ENCODE measurements at places on chromosomes 2 and 18.

GRCh38 chr2:200159829-200160781, 146.4 kb upstream of the SPATS2L start:
- no peak for DNase-seq

DNA sequence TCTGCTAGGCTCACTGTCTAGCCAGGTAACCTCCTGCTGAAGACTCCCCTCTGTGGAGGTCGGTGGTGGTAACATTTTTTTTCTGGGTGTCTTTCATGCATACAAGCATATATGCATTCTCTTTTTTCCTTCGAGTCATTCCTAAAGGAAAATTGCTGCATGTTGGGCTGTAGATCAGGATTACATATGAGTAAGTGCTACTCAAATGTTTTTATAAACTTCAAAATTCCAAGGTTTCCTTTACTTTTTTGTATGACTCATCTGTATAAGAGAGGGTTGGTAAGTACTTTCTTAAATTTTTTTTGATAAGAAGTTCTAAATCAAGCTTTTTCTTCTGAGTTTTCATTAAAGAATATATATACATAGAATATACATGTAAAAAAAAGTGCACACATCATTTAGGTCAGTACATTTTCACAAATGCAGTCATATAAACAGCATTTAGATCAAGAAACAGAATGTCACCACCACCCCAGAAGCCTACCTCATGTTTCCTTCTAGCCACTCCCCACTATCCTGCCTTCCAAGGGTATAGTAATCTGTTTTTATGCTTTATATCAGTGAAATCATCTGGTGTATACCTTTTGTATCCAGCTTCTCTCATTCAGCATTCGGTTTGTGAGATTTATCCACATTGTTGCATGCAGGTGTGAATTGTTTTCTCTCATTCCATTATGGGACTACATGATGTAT, 128.0 kb upstream of the MAP3K20 start:
- DNase-seq, result no peak

DNA sequence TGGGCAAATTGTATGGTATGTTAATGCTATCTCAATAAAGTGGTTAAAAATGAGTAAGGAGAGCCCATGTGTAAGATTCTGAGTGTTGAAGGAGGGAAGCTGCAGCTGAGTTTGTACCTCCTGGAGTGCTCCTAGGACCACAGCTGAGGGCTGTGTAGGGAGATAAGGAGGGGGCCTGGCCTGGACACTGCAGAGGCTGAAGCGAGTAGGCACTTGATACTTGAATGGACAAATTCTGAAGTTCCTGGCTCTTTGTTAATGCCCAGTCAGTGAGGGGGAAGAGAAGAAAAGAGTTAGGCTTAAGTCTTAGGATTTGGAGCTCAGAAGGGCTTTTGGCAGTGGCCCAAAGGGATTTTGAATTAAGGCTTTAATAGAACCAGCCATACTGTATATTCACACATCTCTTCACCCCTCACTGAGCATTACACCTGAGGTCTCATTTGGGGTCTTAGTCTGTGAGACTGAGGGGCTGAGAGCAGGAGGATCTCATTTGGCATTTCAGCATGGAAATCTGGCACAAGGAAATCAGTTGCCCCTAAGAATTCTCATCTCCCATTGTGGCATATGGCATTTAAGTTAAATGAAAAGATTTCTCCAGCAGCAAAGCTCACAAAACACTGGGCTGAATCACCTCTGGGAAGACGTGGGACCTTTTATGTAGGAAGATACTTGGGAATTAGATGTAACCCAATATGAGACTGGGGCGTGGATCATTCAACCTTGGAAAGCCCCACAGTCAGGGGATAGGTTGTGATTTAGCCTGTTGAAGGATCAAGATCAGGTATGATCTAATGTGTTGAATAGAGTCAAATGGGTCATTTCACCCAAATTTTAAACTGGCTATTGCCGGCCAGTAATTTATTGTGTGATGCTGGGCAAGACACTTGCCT, 46.8 kb downstream of the LIPG start:
- no peak for DNase-seq

GRCh38 chr2:55916473-55917049, 7.0 kb downstream of the EFEMP1 start:
- DNase-seq, result no peak

DNA sequence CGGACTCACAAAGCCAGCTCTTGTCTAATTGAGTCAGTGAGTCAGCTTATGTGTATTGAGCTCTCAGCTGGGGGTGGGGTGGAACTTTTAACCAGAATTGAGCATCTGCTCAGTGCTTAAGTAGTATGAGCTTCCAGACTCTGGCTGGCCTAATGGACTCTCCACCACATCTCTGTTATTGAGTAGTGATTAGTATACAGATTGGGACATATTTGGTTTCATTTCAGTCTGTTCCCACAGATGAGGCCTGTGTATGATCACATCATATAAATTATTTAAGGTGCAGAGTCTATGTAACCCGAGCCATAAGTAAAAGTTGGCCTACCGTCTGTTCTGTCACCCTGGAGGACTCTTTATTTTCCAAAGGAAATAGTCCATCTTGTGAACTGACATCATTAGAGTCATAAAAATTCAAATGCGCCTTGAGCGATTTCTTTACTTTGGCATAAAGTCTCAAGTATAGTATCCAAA, 152.1 kb downstream of the THSD7B start:
- no peak for DNase-seq

DNA sequence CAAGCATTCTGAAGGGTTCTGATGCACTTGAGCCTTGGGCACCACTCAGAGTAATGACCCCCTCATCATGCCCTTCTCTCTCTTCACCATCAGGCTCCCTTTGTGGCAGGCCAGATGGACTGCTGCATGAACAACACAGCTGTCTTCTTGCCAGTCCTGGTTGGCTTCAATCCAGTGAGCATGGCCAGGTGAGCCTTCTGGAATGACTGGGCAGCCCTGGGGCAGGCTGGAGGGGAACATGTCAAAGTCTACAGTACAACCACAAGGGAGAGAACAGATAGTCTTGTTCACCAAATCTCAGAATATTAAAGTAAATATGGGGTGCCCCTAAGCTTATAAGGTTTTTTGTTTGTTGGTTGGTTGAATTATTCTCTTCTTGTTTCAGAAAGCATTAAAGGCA, 4.4 kb downstream of the GCKR start:
- no peak for DNase-seq

DNA sequence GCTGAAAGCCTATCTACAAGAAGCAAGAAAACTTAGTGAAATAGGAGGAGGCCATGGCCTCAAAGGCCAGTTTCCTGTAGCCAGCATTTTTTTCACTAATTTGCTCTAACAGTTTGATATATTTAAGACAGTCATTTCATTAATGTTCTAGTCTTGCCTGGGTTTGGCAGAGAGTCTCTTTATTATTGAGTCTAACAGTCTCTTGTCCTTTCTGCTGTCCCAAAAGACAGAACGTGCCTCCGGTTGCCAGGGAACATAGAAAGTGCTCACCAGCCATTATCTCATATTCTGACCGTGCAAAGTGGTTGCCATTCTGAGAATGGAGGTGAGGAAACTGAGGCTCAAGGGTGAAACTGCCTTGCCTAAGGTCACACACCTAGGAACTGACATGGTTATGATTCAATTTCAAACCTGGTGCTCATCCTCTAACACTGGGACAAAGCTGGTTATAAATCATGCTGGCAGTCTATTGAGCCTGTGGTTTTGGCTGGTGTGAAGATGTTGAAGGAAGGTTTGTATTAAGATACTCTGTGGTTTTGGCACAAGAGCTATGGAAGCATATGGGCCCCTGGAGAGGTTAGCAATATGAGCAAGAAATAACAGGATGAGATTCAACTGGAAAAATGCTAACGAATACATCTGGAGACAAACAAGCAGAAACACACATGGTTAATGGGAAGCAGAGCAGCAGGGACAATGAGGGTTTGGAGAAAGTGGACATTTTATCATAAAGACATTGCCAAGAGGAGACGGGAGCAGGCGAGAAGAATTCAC, 903.3 kb upstream of the KLHL29 start:
- no peak for DNase-seq

DNA sequence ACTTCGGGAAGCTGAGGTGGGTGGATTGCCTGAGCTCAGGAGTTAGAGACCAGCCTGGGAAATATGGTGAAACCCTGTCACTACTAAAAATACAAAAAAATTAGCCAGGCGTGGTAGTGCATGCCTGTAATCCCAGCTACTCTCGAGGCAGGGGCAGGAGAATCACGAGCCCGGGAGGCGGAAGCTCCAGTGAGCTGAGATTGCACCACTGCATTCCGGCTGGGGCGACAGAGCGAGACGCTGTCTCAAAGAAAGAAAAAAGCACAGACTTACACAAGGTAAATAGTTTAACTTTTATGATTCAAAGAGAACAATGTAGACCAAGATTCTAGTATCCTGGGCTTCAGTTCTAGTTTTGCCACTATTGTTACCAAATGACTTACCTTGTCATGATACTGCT, 37.4 kb downstream of the NCKAP1 start:
- DNase-seq, result no peak

DNA sequence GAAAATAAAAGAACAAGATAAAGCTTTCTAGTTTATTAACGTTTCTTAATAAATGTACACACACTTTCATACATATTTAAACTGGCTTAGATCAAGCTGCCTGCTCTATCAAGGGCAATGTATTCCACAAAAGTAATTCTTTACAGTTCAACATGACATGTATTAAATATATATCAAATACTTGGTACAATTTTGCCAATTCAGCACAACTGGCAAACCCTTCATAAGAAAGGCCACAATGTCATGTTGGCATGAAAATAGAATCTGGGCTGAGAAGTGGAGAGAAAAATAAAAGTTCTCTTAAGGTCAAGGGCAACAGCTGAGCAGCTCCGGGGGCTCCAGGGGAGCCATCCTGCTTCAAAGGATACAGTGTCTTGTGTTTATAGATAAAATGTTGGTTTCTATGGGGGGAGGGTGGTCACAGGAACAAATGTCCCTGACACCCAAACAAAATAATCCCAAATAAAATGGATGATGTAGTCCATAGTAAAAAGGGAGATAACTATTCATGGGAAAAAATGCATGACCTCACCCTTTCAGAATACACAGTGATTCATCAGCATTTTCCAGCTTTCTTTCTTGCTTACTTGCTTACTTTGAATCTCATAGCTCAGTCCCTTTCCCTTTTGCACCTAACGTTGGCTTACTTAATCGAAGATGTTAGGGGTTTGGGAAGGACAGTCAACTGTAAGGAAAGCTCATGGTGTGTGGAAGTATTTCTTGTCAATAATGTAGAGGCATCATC, 494.9 kb downstream of the NYAP2 start:
- DNase-seq, result no peak

DNA sequence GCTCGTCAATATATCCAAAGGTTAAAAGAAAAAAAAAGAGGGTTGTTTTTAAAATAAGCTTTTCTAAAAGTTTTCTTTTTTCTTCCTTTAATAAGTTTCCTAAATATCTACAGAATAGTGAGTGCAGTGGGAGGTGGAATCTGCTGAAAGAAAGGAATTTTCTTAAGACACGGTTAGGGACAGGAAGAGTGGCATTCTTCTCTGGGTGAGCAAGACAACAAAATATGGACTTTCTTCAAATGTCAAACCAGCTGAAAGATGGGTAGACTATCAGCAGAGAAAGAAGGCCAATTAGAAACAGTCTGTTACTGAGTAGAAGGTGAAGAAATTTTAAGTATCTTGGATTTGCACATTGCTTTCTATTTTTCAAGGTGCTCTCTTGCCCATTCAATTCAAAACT, 222.7 kb upstream of the PIK3C3 start:
- no peak for DNase-seq

- DNase-seq, result peak; percentile 81
Observed at GRCh38 chr18:79528846-79529245, 133.1 kb downstream of the NFATC1 start.

DNA sequence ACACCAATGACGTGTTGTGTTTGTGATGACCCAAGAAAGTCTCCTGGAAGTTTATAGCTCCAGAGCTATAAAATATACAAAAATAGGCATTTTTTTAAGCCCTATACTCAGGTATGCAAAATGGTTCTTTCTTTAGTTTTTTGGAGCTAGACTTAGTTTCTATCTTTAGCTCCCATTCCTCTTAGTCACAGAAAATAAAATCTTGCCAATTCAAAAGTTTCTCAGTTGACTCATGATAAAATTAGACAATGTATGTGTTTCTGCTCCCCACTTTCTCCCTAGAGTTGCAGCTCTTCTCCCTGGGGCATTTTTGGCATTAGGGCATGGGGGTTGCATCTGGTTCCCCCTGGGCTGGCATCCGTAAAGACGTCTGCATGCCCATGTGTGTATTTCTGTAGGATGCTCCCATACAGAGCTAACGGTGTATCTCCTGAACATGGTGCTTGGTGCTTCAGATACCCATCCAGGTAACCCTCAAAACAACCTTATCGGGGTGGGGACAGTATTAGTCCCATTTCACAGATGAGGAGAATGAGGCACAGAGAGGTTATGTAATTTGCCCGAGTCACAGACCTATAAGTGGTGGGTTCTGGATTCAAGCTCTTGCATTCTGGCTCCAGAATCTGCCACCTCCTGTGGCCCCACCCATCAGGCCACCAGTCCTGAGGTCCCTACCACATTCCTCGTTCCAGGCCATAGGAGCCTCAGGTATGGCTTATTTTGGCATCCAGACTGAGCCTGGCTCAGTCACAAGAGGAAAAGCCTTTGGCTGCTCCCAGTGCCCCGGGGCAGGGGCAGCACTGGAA, 43.1 kb upstream of the ASAP2 start:
- DNase-seq, result no peak

DNA sequence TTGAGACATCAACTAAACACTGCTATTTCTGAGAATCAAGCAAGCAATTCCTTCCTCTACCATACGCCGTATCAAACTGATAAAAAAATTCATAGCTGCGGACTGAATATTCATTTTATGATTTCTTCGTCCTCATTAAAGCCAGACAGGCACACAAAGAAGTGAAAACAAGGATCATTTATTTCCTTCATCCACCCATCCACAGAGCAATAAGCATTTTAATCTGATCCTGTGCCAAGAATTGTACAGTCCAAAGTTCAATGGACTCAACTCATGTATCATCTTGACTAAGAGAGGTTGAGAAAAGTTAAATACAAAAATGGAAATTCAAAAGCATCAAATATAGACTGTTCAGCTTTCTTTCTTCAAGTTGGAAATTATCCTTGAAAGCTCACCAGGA, 19.7 kb upstream of the SNTG2 start:
- no peak for DNase-seq

- no peak for DNase-seq
Observed at GRCh38 chr2:220396287-220396686, 768.9 kb downstream of the SLC4A3 start.

GRCh38 chr18:69853051-69853450, 94.6 kb downstream of the CD226 start:
- no peak for DNase-seq

DNA sequence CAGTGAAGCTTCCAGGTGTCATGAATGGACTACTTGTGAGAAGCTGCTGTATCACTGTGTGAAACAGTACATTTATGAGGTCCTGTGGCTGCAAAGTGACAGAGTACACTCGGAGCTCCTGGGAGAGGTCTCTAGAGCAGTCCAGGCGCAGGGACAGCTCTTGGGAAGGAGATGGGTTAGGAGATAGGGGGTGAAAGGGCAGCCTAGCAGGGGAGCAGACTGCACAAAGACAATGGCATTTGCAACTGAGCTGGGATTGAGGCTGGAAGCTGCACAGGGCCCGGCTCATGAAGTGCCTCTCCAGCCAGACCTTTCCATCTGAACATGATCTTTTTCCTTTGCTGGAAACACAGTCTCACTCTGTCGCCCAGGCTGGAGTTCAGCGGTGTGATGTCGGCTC, 83.6 kb downstream of the RHOB start:
- DNase-seq, result no peak

GRCh38 chr2:241193271-241193670, 4.8 kb downstream of the ANO7 start:
- no peak for DNase-seq
